ENCODE measurements at places on chromosomes 1 and 21.

GRCh38 chr1:182670032-182670749 is 14.2 kb downstream of the RGS8 start:
- no peak for DNase-seq

DNA sequence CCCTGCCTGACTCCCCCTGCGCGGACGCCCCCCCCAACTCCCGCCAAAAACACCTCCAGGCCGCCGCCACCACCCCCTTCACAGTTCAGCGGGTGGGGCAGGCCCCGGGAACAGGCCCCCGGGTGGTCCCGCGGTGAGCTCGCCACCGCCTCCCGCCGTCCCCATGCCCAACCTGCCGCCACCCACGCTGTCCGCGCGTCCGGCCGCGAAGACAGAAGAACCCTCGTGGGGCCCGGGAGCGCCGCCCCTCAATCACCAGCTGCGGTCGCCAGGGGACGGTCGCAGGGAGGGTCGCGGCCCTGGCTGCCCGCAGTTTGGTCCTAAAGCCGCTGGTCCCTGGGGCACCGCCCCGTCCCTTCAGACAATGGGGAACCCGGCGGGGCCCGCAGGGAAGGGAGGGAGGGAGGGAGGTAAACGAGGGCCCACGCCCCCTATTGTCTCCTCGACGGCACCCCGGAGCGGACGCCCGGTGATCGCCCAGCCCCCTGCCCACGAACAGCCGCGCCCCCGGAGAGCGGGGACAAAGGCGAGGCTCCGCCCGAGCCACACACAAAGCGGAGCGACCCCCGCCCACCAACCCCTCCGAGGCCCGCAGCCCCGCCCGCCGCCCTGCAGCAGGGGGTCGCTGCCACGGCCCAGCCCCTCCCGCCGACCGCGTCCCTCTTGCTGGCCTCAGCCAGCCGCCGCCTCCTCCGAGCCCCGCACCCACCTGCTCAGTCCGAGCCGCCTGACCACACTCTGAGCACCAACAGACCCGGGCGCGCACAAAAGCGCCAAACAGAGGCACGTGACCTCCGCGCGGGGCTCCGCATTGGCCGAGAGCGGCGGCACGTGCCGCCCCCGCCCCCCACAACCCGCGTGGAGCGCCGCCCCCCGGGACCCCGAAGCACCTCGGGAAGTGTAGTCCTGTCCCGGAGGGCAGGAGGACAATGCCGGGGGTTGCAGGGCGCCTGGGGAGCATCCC is at the start of gene STMN1:
TSS of gene STMN1 (minus strand) at position 740 of the 964 bp plus-strand sequence. CDS start 1,743 bp downstream, outside the sequence.
- DNase-seq, result peak; percentile 94

GRCh38 chr1:156608036-156608674 is 6.9 kb upstream of the GPATCH4 start:
- peak; percentile 66 for DNase-seq

- no peak for DNase-seq
These were observed 56.3 kb upstream of the FBXO28 start for GRCh38 chr1:224057461-224058199.

DNA sequence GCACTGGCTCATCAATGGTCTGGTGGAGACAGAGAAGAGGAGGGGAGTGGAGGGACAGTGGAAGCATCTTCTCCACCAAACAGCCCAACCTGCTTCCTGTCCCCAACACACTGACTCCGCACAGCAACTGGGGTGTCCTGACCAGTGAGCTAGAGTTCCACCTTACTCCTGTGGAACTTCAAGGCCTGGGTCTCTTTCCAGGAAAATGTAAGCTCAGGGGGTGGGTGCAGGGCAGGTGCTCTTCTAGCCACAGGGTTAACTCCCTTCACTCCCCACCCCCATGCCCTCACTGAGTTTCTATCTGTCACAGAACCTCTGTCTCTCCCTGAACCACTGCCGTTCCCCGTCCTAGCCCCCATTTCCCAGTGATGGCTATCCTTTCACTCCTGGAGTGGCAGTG is 876 bp downstream of the MOB3C start:
- no peak for DNase-seq

- no peak for DNase-seq
These were observed 1595.4 kb downstream of the PLA2G4A start for GRCh38 chr1:188424176-188424575.

DNA sequence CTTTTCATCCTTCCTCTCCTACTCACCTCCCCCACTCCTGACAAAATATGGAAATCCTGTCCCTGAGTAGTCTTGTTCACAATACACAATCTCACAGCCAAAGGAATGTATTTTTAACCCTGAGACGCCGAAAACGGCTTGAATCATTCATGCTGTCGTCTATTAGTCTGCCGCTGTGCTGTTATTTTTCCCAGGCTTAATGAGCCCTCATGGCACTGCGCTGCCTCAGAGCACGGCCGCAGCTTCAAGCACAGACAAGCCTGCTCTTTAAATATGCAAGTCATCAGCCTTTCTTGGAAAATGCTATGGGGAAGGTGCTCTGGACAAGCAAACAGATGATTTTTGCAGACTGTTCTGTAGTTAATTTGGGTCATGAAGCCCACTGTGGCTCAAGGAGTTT is 302.7 kb downstream of the DISC1 start:
- no peak for DNase-seq

GRCh38 chr1:26156285-26157038 is 2.4 kb upstream of the FAM110D start:
- DNase-seq, result peak; percentile 61

GRCh38 chr1:66563094-66563800 is 29.3 kb downstream of the SGIP1 start:
- DNase-seq, result no peak

GRCh38 chr1:64404202-64404601 is 65.7 kb upstream of the CACHD1 start:
- no peak for DNase-seq

DNA sequence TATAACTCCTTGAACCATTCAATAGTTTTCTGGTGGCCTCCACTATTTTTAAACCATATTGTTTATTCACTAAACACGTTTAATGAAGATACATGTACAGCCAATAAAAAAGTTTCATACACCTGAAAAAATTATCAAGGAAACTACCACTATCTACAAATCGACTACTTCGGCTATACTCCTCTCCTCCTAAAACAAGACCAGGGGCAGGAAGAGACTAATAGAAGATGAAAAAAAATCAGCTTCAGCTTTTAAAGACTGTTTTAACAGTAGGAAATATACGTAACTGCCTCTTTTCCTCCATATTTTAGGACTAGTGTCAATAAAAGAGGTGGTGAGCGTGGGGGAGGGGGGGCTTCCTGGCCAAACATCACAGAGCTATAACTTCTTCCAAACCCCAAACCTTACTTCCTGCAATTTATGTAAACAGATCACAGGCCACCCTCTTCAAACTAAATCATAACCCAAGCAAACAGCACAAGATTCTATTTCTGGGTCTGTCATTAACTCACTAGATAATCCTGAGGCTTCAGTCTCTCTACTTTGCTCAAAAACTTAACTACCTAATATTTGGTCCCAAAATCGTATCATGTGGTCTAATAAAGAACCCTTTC is 15.1 kb downstream of the FOXJ3 start:
- DNase-seq, result no peak

- no peak for DNase-seq
These were observed 36.4 kb downstream of the DDAH1 start for GRCh38 chr1:85428471-85429089.

DNA sequence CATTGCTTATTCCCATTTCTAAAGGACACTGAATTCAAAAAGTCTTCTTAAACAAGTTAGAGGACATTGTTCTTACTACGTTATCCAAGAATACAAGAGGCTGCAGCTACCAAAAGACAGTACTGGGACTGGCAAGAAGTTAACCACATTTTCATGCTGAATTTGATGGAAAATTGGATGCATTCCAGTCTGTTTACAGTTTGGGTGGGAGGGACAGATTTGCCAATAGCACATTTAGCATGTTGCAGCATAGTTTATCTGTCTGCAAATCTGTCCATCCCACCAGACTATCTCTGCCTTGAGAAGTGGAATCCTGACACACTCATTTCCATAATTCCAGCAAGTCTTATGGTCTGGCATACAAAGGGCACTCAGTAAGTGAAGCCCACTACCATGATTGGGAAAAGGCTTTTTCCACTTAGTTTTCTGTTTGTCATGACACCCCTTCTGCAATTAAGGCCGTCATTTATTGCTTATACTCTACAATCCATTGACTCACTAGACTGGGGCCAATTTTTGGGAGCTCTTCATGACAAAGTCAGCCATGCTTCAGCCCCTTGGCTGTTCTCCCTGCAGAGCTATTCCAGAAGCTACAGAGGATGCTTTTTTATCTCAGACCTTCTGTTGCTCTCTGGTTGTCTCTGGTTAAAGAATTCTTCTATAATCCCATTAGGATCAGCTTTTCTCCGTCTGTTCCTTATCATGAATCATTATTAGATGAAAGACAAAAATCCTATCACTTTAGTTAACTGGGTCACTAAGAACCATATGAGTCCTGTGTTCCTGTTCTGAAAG is 355.8 kb upstream of the PTBP2 start:
- no peak for DNase-seq

DNA sequence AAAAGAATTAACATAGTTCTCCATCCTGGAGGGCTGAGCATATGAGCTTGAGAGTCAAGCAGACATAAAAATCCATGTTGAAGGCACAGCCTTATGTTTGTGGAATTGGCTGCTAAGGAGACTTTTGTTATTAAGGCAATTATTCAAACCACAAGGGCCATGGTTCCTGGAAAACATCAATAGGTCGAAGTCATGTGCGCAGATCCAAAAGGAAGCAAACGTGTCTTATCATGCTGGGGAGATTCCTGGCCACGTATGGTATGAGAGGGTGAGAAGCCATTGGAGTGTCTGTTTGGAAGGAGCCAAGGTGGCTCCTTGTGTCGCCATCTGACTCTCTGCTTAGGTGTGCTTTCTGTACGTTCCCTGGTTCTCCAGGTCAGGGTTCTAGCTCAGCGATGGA is 61.8 kb upstream of the COA6 start:
- DNase-seq, result no peak
